Activated CD8-positive, alpha-beta memory T cell treated with anti-CD3 and anti-CD28 coated beads, Interleukin-2, amount 10 ng/mL, durations not matched to agents 7 days and 5 days (primary cell): ENCODE measurements at places on chromosomes 6 and 20. TPM values are rescaled to one million over a fixed set of nuclear protein-coding genes. Genes with fewer than 3 reads are reported as not detected.

SRC gene
- total RNA-seq = 3.6 TPM

AKAP7 gene
- total RNA-seq = 7.3 TPM

TFAP2D gene
- total RNA-seq = not detected

DNA sequence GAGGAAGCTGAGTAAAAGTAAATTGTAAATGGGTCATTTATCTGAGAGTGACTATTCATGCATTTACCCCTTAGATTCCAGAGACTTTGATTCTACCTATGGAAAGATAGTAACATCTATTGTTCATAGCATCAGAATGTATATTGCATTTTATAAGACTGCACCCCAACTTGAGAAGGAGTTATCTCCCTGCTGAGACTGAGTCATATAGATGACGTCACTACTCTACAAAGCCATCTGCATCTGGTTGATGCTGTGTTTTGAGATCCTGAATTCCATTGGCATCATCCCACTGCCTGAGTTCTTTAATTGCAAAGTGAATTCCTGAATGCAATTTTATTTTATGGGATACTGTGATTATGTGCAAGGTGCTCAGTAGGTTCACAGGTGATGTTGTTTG is 444.0 kb upstream of the SLC35B3 start:
- no peak overlapping the region for H3K27ac ChIP-seq
- no peak overlapping the region for H3K4me3 ChIP-seq
- DNase-seq = no peak
- no peaks in the 10 kb centered on the region for H3K27me3 ChIP-seq

DNA sequence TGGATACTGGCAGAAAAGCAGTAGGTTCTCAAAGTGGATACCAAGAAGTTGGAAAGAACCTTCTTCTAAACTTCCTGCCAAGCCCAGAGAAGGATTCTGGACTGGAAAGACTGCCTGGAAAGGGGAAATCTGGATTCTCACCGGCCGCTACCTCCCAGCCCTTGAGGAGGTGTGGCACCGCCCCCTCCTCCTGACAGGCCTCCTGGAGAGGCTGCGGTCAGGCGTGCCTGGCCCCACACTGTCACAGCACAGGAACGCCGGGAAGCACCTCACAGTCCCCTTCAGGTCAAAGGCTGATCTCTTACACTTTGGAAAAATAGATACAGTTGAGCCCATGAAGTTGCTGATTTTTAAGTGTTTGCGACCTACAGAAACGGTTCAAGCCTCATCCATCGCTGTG is 16.3 kb upstream of the PDE10A start:
- no peak overlapping the region for H3K4me3 ChIP-seq
- no peaks in the 10 kb centered on the region for H3K36me3 ChIP-seq
- no peaks in the 10 kb centered on the region for H3K27me3 ChIP-seq
- H3K4me1 ChIP-seq = no peaks in the 10 kb centered on the region
- H3K27ac ChIP-seq = no peak overlapping the region
- DNase-seq = no peak

DNA sequence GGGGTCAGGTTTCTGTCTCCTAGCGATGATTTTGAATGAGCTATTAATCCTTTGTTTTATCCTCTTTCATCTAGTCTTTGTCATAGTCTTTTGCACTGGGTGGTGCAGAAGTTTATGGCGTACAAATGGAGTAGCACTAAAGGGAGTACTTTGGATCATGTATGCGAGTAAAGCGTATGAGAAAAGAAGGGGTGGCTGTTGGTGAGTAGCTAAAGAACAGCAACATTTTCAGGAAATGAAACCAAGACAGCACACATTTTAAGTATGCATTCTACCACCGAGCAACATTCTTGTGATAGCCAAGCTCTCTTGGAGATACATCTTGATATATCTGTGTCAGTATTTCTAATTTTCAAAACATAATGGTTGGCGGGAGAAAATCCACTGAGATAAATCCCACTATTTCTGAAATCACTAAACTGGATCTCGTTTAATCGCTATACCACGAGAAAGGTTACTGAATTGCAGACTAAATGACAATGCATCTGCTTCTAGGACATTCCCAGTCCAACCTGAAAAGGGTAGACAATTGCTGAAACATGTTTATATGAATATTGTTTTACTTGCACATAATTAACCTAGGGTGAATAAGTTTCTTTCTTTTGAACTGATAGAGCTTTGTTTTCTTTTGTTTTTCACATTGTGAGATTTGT is 196.1 kb downstream of the TRIM27 start:
- H3K27ac ChIP-seq = no peak overlapping the region
- peaks cover 62% of the 10 kb centered on the region for H3K27me3 ChIP-seq
- H3K4me3 ChIP-seq = peak overlapping the region; percentile 82
- peaks cover 15% of the 10 kb centered on the region for H3K4me1 ChIP-seq

DNA sequence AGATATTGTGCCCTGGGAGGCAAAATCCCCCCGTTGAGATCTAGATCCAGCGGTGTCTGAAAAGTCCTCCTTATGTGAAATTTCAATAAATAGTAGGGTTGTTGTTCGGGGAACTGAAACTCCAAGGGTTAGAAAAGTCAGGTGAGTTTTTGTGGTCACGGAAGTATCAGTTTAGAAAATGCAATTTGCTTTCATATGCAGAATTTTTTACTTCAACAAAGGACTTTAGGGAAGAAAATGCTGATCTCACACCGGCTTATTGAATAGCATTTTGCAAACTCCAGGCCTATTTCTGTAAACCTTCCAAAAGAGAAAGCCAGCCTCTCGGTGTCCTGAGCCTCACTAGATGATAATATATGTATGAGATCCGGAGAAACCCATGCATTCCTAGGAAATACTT is 254.7 kb downstream of the TSHZ2 start:
- no peak overlapping the region for H3K27ac ChIP-seq
- DNase-seq = no peak
- H3K36me3 ChIP-seq = no peaks in the 10 kb centered on the region
- H3K4me3 ChIP-seq = no peak overlapping the region
- H3K27me3 ChIP-seq = peaks cover 25% of the 10 kb centered on the region

- H3K27ac ChIP-seq = no peak overlapping the region
- peaks cover 45% of the 10 kb centered on the region for H3K36me3 ChIP-seq
- DNase-seq = no peak
Measured at GRCh38 chr6:125913864-125914351, 42.7 kb upstream of the HINT3 start.

DNA sequence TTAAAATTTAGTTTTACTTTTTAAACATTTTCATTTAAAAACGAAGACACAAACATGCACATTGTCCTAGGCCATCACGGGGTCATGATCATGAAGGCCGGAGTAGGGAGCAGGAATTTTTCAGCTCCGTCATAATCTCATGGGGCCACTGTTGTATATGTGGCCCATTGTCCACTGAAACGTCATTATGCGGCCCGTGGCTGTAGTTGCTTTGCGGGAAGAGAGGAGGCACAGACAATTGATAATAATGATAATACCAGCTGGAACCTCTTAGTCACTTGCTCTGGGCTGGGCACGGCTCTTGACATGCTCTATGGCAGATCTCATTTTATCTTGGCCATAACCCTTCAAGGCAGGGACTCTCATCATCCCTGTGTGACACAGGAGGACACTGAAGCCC is 56.5 kb upstream of the FNDC1 start:
- no peaks in the 10 kb centered on the region for H3K27me3 ChIP-seq
- no peak overlapping the region for H3K4me3 ChIP-seq
- peaks cover 34% of the 10 kb centered on the region for H3K4me1 ChIP-seq
- H3K27ac ChIP-seq = no peak overlapping the region
- no peaks in the 10 kb centered on the region for H3K36me3 ChIP-seq

- peak; percentile 57 for DNase-seq
- peak overlapping the region; percentile 94 for H3K4me3 ChIP-seq
- no peaks in the 10 kb centered on the region for H3K27me3 ChIP-seq
- peaks cover 10% of the 10 kb centered on the region for H3K36me3 ChIP-seq
- peaks cover 46% of the 10 kb centered on the region for H3K4me1 ChIP-seq
- peak overlapping the region; percentile 92 for H3K27ac ChIP-seq
Measured at GRCh38 chr6:25042536-25042935, 106.8 kb upstream of the RIPOR2 start.

DNA sequence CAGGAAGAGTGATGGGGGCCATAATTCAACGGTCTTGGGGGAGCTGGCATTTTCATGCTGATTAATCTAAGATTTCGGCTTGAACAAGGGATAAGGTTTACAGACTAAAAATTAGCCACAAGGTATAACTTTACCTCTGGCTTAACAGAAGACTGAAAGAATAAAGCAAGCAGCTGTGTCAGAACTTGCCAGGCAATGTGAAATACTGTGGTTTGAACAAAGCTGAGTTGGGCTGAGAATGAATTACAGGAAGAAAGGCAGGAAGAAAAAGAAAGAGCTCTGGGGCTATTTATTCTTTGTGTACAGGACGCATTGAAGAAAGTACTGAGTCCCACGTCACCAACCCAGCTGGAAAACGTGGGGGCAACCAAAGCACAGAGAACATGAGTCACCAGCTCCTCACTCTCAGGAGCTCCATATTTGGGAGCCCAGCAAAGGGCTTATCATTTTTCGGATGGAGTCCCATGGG is 121.5 kb upstream of the NEDD9 start:
- peaks cover 54% of the 10 kb centered on the region for H3K4me1 ChIP-seq
- DNase-seq = peak; percentile 83
- H3K27ac ChIP-seq = peak overlapping the region; percentile 86

- H3K4me3 ChIP-seq = no peak overlapping the region
- peaks cover 33% of the 10 kb centered on the region for H3K27me3 ChIP-seq
- no peaks in the 10 kb centered on the region for H3K36me3 ChIP-seq
- H3K4me1 ChIP-seq = peaks cover 3% of the 10 kb centered on the region
- no peak overlapping the region for H3K27ac ChIP-seq
Measured at GRCh38 chr6:75481936-75482593, 11.5 kb downstream of the FILIP1 start.

- no peaks in the 10 kb centered on the region for H3K36me3 ChIP-seq
- H3K4me3 ChIP-seq = no peak overlapping the region
- peaks cover 2% of the 10 kb centered on the region for H3K27me3 ChIP-seq
- H3K27ac ChIP-seq = no peak overlapping the region
- no peak for DNase-seq
- H3K4me1 ChIP-seq = no peaks in the 10 kb centered on the region
Measured at GRCh38 chr20:37886851-37887297, 16.1 kb upstream of the VSTM2L start.

DNA sequence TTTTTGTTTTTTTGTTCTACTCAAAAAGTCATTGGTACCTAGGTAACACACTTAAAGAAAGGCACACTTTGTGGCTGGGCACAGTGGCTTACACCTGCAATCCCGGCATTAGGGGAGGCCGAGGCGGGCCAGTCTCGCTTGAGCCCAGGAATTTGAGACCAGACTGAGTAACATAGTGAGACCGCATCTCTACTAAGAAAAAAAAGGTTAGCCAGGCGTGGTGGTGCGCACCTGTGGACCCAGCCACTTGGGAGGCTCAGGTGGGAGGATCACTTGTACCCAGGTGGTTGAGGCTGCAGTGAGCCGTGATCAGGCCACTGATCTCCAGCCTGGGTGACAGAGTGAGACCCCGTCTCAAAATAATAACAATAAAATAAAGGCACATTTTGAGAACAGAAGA is 67.4 kb upstream of the BHLHE23 start:
- no peaks in the 10 kb centered on the region for H3K4me1 ChIP-seq
- H3K27ac ChIP-seq = no peak overlapping the region
- H3K4me3 ChIP-seq = no peak overlapping the region
- DNase-seq = no peak
- H3K27me3 ChIP-seq = peaks cover 29% of the 10 kb centered on the region
- H3K36me3 ChIP-seq = no peaks in the 10 kb centered on the region

GRCh38 chr6:53347250-53347920 is 1.4 kb downstream of the ELOVL5 start:
- DNase-seq = peak; percentile 66
- H3K27me3 ChIP-seq = peaks cover 5% of the 10 kb centered on the region
- H3K27ac ChIP-seq = peak overlapping the region; percentile 89
- H3K4me3 ChIP-seq = peak overlapping the region; percentile 93
- H3K36me3 ChIP-seq = peaks cover 23% of the 10 kb centered on the region

DNA sequence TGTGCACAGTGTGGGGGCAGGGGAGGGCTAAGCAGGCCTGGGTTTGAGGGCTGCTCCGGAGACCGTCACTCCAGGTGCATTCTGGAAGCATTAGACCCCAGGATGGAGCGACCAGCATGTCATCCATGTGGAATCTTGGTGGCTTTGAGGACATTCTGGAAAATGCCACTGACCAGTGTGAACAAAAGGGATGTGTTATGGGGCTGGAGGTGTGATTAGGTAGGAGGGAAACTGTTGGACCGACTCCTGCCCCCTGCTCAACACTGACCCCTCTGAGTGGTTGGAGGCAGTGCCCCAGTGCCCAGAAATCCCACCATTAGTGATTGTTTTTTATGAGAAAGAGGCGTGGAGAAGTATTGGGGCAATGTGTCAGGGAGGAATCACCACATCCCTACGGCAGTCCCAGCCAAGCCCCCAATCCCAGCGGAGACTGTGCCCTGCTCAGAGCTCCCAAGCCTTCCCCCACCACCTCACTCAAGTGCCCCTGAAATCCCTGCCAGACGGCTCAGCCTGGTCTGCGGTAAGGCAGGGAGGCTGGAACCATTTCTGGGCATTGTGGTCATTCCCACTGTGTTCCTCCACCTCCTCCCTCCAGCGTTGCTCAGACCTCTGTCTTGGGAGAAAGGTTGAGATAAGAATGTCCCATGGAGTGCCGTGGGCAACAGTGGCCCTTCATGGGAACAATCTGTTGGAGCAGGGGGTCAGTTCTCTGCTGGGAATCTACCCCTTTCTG is 44.0 kb upstream of the TTPAL start:
- H3K4me3 ChIP-seq = no peak overlapping the region
- peaks cover 8% of the 10 kb centered on the region for H3K27me3 ChIP-seq
- no peak for DNase-seq
- no peaks in the 10 kb centered on the region for H3K4me1 ChIP-seq

- peaks cover 7% of the 10 kb centered on the region for H3K36me3 ChIP-seq
- peaks cover 35% of the 10 kb centered on the region for H3K4me1 ChIP-seq
- no peak for DNase-seq
- peak overlapping the region; percentile 55 for H3K27ac ChIP-seq
- peaks cover 2% of the 10 kb centered on the region for H3K27me3 ChIP-seq
Measured at GRCh38 chr6:37006793-37007339, 1.4 kb downstream of the FGD2 start.

- DNase-seq = no peak
- peaks cover 3% of the 10 kb centered on the region for H3K36me3 ChIP-seq
- no peak overlapping the region for H3K27ac ChIP-seq
- H3K4me1 ChIP-seq = no peaks in the 10 kb centered on the region
- H3K4me3 ChIP-seq = no peak overlapping the region
Measured at GRCh38 chr6:137133122-137133521, 40.3 kb downstream of the IL22RA2 start.

DNA sequence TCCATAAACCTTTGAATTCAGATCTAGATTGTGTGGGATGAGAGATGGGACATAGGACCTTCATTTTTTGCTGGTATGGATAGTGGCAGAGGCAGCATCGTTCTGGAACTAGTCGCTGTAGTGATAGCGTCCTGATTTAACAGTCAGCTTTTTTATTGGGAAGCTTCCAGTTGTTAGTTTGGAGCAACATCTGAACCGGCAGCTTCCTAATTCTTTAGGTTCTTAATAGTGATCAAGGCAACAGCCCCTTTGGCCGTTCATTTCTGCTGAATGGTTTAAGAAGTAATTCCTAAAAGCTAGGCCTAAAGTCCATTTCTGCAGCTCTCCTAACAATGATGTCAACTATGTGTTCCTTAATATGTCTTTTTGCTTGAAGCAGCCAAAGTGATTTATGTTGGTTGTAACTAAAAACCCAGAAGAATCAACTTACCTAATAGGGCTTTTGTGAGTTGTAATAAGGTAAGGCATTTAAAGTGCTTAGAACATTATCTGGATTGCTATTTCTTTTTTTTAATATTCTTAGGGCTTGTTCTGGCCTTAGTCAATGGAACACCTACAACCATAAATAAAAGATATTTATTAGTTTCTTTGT is 90.3 kb downstream of the SHLD1 start:
- no peak overlapping the region for H3K27ac ChIP-seq
- peaks cover 41% of the 10 kb centered on the region for H3K4me1 ChIP-seq
- peaks cover 7% of the 10 kb centered on the region for H3K36me3 ChIP-seq
- no peak for DNase-seq
- H3K4me3 ChIP-seq = no peak overlapping the region
- peaks cover 16% of the 10 kb centered on the region for H3K27me3 ChIP-seq
